ENCODE measurements at places on chromosomes 11 and 22.

DNA sequence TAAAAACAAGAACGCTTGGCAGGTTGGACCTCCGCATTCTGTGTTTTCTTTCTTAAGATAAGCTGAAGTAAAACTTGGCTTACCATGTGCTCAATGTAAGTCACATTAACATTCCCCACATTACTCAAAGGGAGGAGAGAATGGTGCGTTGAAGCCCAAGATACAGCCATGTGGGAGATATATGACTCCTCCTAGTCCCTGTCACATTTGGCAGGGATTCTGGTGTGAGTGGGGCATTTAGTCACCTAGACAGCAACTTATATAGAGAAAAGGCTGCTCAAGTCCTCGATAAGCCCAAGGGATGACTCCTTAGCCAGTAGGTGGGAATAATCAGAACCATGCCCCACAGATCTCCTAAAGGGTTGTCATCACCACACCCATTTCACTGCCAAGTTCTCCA lies 4.6 kb downstream of the PRSS23 start:
- DNase-seq = no peak

DNA sequence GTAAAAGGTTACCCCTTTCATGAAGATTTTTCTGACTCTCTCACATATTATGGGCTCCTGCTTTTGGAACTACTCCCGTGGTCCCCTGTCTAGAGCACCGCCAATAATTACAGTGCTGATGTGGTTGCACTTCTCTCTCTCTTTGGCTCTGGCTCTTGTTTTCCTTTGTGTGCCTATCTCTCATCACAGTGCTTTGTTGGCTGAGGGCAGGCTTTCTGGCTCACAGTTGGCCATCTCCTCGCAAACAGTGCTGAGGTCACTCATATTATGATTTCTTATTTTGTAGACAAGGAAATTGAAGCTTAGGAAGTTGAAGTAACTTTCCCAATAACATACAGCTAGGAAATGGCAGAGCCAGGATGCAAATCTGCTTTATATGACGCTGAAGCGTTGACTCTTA lies 192.5 kb downstream of the DDX10 start:
- peak; percentile 16 for DNase-seq

- DNase-seq = no peak
Measured at GRCh38 chr11:30936491-30936890, 350.3 kb upstream of the MPPED2 start.

- no peak for DNase-seq
Measured at GRCh38 chr11:108524422-108524821, 26.2 kb upstream of the POGLUT3 start.

GRCh38 chr22:49491221-49491635 lies 336.4 kb downstream of the BRD1 start:
- no peak for DNase-seq

- DNase-seq = peak; percentile 46
Measured at GRCh38 chr11:9664276-9665171, 647 bp downstream of the SWAP70 start.

DNA sequence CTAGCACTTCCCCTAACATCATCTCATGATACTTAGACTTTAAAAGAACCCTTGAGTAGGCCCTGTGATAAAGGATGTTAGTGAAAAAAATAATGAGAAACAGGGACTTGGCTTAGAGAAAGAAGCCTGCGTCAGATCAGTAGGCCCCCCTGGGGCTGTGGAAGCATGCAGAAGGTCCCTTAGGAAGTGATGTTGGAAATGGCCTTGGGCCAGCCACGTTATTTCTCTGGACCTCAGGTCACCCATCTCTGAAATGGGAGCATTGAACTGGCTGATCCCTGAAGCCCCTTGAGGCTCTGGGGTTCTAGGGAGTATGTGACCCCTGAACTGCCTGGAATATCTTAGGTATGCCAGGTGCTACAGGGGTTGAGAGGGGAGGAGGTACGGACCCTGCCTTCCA lies 40.2 kb downstream of the MCM5 start:
- DNase-seq = no peak

GRCh38 chr22:24455751-24456426 lies 28.5 kb downstream of the ADORA2A start:
- DNase-seq = no peak

- DNase-seq = no peak
Measured at GRCh38 chr11:113274713-113275582, 39.4 kb upstream of the TTC12 start.

GRCh38 chr11:78363024-78363619 lies 54.5 kb downstream of the GAB2 start:
- no peak for DNase-seq

- no peak for DNase-seq
Measured at GRCh38 chr11:14977101-14977880, 5.1 kb upstream of the CALCA start.

DNA sequence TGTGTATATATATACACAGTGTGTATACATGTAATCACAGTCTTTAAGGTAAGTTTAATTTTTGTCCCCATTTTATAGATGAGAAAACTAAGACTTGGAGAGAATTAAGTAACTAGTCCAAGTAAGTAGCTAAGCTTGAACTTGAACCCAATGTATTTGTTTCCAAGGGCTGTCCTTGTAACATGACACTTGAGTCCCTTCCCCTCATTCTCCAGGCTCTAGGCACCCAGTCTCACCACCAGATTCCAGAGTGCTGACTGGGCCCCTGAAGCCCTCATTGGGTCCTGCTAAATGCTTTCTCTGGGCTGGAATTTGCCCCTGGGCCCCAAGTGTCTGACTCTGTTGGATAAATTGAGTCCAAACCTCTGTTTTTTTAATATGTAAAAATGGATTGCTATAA lies 45.5 kb downstream of the ADM start:
- no peak for DNase-seq

DNA sequence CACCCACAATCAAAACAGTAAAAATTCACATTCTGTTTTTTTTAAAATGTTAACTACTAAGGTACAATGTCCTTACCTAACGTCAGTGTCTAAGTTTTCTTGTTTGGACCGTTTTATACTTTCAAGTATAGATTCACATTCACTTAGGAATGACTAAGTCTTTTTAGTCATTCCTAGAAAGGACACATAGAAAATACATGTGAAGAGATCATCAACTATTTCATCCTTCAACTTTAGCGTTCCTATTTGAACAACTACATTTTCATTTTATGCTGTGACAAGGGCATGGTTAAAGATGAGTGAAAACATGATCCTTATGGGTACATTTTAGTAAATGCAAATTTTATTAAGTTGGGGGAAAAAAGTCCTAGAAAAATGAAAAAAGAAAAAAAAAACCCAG lies 62.8 kb downstream of the DDX10 start:
- no peak for DNase-seq

GRCh38 chr11:47340010-47340409 lies 12.5 kb downstream of the MYBPC3 start:
- DNase-seq = no peak

DNA sequence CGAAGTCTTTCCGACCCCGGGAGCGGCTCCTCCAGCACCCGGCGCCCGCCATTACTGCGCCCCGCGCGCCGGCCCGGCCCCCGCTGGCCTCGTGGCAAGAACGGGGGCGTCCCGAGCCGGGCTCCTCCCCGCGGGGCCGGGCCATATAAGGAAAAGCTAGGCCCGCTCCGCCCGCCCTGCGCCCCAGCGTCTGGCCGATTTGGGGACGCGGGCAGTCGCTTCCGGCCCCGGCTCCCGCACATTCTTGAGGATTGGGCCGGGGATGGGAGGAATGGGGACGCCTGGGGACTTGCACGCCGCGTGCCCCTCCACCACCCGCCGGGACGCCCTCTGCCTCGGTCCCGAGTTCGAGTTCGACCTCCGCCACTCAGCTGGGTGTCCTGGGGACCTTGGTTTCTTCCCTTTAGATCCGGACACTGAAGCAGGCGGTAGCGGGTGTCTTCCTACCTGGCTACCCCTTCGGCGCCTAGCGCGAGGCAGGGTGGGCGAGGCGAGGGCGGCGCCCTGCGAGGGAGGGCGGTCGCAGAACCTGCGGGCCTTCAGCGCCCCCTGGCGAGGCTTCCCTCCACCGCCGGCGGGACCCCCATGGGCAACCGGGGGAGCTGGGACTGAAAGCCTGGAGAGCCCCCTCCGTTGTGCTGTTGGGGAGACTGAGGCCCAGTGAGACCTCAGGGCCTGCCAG lies 3.8 kb downstream of the SMTN start:
- DNase-seq = peak; percentile 90

GRCh38 chr11:121482231-121483129 lies 29.7 kb upstream of the SORL1-AS1 start:
- peak; percentile 25 for DNase-seq
